CD4-positive, alpha-beta T cell treated with Interleukin-17A for 1 hour (primary cell): ENCODE measurements at places on chromosomes 1 and 21.
A peak's percentile ranks its signal among the peaks of the same experiment; 100 is the strongest.

DNA sequence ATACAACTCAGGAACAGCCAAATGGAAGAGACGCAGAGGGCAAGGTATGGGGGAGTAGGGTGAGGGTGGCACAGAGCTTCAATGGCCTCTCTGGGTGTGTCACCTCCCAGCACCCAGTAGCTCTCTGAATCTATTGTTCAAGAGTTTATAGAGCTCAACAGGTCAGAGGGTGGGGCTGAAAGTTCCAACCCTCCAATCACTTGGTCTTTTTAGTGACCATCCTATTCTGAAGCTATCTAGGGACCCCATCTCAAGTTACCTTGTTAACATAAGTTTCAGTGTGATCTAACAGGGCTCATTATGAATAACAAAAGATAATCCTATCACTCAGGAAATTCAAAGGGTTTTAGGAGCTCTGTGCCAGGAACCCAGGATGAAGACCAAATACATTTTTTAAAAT is 31.2 kb upstream of the ZNF697 start:
- DNase-seq = no peak

GRCh38 chr1:112990271-112990670 is 34.3 kb upstream of the SLC16A1 start:
- DNase-seq = no peak

DNA sequence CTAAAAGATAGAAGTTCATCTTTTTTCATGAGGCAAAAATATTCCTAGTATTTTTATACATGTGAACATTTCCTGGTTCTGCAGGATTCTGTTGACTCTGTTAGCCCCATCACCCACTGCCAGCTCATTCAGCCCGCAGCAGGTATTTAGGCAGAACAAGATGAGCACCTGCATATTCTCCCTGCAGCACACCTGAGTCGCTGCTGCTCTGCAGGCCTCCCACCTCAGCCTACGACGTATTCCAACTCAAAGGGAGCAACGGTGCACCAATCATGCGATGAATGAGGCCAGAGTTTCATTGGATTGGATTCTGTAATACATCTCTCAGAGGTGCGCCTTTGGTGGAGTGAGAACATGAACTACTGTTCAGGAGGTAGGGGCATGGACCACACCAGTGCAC is 87.6 kb downstream of the CNIH3 start:
- no peak for DNase-seq

GRCh38 chr1:227357171-227357926 is 39.1 kb upstream of the CDC42BPA start:
- DNase-seq = no peak

GRCh38 chr1:240090957-240091600 is 604 bp upstream of the FMN2 start:
- no peak for DNase-seq

- DNase-seq = no peak
These were observed 78.7 kb downstream of the RGL1 start for GRCh38 chr1:183883623-183884022.

GRCh38 chr1:200245473-200245872 is 164.4 kb downstream of the ZNF281 start:
- no peak for DNase-seq

DNA sequence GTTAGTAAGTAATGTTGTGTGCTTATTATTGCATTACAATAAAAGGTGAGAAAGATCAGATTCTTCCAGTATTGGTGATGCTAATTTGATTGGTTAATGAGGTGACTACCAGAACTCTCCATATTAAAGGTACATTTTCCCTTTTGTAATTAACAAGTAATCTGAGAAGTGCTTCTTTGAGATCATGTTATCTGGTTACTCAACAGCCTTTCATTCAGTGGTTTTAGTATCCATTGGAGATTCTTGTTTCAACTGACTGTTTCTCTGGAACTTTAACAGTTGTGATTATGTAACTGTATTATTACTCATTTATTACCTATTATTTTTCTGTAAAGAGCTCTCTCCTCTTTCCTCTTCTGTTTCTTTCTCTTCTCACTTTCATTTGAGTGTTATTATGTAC is 86.7 kb downstream of the PEX14 start:
- DNase-seq = no peak

DNA sequence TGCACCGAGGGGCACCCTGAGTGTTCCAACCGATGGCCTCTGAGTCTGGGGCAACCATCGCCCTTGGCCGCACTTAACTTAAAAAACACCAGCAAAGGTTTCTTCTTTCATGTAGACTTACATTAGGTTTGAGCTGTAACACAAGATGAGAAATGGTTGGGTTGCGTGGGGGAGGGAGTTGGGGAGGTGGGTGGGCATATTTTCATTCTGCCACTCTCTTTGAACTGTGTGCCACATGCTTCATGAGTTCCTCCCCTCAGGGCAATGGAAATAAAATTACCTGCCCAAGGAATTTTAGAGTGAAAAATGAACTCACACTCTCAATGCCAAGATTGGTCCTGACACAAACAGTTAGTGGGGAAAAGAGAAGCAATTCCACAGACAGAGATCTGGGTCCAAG is 430.1 kb upstream of the USP24 start:
- no peak for DNase-seq

GRCh38 chr1:213035573-213035972 is 15.5 kb upstream of the RPS6KC1 start:
- no peak for DNase-seq

DNA sequence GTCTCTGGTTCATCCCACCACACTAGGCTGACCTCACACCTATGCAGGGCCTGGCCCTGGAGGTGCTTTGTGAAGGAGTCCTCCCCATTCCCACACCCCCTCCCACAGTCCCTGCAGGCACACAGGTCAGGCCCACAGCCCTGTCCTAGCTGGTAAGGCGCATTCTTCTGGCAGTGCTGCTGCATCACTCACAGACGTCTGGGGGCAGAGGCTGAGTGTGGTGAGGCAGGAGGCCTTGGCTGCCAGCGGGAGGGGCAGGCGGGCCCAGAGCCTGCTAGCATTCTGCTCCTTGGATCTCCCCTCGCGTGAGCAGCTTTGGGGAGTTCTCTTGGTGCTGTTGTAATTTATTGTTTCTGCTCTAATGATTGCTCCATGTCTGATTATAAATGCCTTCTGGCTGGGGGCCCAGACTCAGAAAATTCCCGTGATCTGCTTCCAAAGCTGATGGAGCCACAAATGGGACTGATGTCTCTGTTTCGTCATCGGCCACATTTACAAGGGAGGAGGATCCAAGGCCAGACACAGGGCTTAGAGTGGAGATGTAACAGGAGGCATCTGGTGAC is 62.9 kb downstream of the TRABD2B start:
- DNase-seq = no peak

DNA sequence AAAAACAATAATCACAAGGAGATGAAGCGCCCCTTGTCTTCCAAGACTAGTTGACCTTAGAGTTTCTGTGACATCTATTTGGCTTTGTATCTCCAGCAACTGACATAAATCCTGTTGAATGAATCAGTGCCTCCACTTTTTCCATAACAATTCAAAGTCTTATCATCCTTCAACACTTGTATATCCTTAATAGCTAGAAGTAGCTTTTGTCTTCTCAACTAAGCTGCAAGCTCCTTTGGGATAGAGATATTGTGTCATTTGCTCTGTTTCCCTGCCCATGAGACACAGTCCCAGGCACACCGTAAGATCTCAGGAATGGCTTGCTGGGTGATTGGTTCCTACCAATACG is 5.7 kb downstream of the PIGR start:
- DNase-seq = no peak

DNA sequence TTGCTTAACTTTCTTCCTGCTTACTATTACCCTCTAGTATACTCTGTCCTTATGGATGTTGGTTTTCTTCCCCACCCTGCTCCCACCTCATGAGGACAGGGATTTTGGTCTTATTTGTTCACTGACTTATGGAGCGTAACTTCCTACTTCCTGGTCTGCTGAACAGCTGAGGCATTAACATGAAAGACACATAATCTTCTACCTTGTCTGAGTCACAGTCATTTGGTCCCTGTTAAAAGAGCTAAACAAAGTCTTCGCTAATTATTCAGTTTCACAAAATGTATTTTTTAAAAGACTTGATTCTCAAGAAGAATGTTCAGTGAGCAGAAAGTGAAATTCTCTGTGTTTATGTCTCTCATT is 18.5 kb downstream of the RNASEL start:
- DNase-seq = no peak

DNA sequence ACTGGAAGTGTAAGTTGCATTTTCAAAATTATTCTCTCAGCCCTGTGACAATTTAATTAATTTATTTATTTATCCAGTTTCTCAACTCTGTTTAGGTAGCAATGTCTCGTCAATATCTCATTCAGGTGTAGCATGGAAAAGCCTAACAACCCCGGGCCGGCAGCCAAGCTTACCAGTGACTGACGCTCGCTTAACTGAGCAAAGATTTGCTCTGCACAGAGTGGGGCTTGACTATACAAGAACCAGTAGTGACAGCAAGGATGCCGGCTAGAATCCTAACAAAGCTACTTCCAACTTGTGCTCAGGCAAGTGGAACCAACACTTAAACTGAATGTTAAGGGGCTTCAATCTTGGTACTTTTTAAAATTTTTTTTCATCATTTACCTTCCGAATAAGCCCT is 80.9 kb upstream of the ESRRG start:
- no peak for DNase-seq

- no peak for DNase-seq
These were observed 22.8 kb downstream of the AKT3 start for GRCh38 chr1:243827206-243827605.

GRCh38 chr1:221834698-221835513 is 93.0 kb upstream of the DUSP10 start:
- DNase-seq = no peak

GRCh38 chr1:110412576-110412975 is 5.1 kb upstream of the LAMTOR5 start:
- DNase-seq = peak; percentile 69

GRCh38 chr1:1477206-1477605 is 5.6 kb downstream of the ATAD3B start:
- DNase-seq = no peak

GRCh38 chr1:11072216-11072917 is 12.5 kb upstream of the SRM start:
- no peak for DNase-seq

- no peak for DNase-seq
These were observed 51.5 kb upstream of the ARHGEF16 start for GRCh38 chr1:3403011-3403345.

GRCh38 chr1:60055336-60055735 is 18.2 kb downstream of the C1orf87 start:
- DNase-seq = no peak

- DNase-seq = no peak
These were observed 30.5 kb downstream of the CACNA1E start for GRCh38 chr1:181513786-181514297.

- DNase-seq = no peak
These were observed 14.2 kb downstream of the RHOC start for GRCh38 chr1:112692681-112693080.

GRCh38 chr1:222373216-222373615 is 174.7 kb downstream of the HHIPL2 start:
- DNase-seq = no peak

- DNase-seq = no peak
These were observed 43.4 kb downstream of the PARP1 start for GRCh38 chr1:226364514-226364899.

- DNase-seq = no peak
These were observed 98.8 kb downstream of the CCDC185 start for GRCh38 chr1:223492044-223492443.

GRCh38 chr1:96519851-96520578 is 201.6 kb upstream of the PTBP2 start:
- DNase-seq = no peak

DNA sequence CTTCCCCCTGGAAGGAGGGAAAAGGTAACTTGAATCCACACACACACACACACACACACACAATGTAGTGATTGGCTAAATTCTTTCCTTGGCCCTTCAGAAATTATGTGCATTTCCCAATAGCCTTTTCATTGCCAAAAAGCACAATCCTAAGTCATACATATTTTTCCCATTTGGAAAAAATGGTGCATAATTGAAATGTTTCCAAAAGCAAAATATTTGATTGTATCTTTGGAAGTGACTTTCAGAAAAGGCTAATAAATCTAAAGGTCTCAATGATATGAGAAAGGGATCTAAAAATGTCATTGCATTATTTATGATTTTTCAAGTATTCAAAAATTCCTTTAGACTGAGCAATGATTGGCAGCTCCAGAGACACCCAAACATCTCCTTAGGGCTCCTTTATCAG is 43.5 kb upstream of the NEK7 start:
- DNase-seq = no peak

GRCh38 chr1:19452221-19452663 is 33.1 kb downstream of the CAPZB start:
- no peak for DNase-seq

DNA sequence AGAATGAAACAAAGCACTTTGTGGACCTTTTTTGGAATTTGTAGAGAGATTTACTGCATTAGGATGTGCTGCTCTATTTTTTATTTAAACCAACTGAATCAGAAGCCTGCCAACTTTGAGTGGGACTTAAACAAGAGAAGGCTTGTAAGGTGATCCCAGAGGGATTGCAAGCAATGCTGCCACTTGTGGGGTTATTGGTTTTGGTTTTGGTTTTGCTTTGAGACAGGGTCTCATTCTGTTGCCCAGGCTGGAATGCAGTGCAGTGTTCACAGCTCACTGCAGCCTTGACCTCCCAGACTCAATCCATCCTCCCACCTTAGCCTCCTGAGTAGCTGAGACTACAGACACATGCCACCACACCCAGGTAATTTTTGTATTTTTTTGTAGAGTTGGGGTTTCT is 32.2 kb upstream of the GNG5 start:
- DNase-seq = no peak

- no peak for DNase-seq
These were observed 99.3 kb downstream of the PTPRU start for GRCh38 chr1:29335573-29335972.

DNA sequence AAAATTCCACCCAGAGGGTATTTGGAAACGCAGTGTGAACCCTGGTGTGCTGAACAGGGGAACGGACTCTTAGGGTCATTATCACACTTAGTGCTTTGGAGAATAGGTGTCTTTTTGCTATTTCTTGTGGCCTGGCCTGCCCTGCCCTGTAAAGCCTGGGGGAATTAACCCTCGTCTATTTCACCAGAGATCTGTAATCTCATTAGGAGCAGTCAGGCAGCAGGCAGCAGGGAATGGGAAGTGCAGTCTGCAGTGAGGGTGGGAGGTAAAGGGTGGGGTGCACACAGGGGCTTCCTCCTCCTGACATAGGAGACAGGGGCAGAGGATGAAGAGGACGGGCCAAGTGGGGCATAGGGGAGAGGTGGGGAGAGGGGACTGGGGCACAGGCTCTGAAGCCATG is 1.1 kb upstream of the SLC1A7 start:
- DNase-seq = no peak

- DNase-seq = no peak
These were observed 14.2 kb downstream of the MTF1 start for GRCh38 chr1:37845049-37845646.

DNA sequence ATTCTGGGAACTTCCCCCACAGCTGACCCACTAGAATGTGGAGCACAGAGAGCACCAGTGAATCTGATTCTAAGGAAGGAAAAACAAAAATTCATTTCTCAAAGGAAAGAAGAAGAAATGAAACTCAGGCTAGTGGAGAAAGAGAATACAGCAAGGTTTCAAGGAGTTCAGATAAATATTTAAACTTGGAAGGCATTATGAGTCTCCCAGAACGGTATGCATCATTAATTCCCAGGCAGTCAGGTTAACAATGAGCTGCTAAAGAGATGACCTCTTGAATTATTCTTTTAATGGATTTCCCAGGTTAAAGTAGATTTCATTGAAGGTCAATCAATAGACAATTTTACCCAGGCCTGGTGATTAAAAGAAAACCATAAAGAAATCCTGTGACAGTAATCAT is 103.6 kb upstream of the KAZN start:
- no peak for DNase-seq
